ENCODE measurements at places on chromosomes 12 and 14.
A peak's percentile ranks its signal among the peaks of the same experiment; 100 is the strongest.

GRCh38 chr14:88256997-88257950 lies 65.8 kb downstream of the KCNK10 start:
- DNase-seq: no peak

- peak; percentile 27 for DNase-seq
Measured at GRCh38 chr12:8687846-8688601, 9.8 kb upstream of the RIMKLB start.

- no peak for DNase-seq
Measured at GRCh38 chr12:26212988-26213387, 17.6 kb downstream of the SSPN start.

GRCh38 chr12:47778881-47779280 lies 5.8 kb downstream of the SLC48A1 start:
- no peak for DNase-seq

DNA sequence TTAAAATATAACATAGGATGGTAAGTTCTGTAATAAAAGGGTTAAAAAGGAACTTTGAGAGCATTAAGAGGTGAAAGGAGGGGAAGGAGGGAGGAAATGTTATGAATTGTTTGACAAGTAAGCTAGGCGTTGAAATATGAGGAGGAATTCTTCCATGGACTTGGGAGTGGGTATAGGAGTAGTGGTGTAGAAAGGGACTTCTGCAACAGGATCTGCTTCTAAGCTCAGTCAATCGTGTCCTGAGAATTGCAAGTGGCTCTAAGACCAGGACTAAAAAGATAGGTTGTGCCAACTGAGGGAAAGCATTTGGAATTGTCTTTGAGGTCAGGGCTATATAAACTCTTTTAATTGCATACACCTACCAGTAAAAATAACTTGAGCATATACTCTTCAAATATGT lies 74.1 kb upstream of the SLC38A2 start:
- DNase-seq: no peak

DNA sequence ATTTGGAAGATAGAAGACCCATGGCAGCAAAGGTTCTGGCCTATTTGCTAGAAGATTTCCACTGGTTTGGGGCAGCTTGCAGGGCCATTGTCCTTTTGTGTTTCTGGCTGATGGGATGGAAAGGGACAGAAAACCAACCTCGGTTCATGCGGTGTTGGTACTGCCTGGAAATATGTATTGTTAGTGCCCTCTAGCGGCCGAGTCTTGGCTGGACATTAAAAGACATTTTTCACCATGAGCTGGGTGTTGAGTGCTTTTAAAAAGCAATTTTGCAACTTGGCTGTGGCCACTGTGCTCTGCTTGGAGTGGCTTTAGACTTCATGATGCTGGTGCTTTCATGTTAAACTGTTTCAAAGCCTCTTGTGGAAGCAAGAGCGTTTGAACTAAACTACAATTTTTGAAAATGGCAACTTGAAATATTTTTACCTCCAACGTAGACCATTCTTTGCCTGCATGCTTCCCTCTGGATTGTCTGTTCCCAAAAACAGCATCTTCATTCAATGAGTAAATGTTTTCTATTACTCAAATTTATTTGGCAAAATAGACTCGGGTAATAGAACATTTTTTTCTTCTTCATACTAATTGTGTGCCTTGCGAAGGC lies 102.7 kb upstream of the TBX5 start:
- DNase-seq: no peak

GRCh38 chr12:122665349-122665748 lies 37.8 kb downstream of the HCAR2 start:
- DNase-seq: no peak

- DNase-seq: no peak
Measured at GRCh38 chr14:34502545-34503225, 36.8 kb downstream of the EAPP start.

DNA sequence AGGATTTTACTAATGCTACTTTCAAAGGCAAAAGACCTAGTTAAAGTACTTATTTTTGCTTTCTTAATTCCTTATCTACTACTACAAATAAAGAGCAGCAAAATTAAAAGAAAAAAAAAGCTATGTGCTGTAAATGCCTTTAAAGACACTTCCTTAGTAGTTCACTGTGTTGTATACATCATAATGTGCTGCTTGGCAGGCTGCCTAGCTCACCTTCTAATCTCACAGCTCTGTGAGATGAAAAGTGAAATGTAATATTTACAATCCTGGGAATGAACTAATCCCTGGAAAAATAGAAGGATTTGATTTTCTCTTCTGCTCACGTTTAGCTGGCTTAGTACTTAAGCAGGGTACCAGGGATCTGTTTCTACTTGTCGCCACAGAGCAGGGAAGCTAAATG lies 184.4 kb upstream of the ALG10B start:
- DNase-seq: no peak

- DNase-seq: no peak
Measured at GRCh38 chr12:98807187-98807586, 162.1 kb downstream of the APAF1 start.

GRCh38 chr12:38124247-38125012 lies 192.1 kb upstream of the ALG10B start:
- no peak for DNase-seq

DNA sequence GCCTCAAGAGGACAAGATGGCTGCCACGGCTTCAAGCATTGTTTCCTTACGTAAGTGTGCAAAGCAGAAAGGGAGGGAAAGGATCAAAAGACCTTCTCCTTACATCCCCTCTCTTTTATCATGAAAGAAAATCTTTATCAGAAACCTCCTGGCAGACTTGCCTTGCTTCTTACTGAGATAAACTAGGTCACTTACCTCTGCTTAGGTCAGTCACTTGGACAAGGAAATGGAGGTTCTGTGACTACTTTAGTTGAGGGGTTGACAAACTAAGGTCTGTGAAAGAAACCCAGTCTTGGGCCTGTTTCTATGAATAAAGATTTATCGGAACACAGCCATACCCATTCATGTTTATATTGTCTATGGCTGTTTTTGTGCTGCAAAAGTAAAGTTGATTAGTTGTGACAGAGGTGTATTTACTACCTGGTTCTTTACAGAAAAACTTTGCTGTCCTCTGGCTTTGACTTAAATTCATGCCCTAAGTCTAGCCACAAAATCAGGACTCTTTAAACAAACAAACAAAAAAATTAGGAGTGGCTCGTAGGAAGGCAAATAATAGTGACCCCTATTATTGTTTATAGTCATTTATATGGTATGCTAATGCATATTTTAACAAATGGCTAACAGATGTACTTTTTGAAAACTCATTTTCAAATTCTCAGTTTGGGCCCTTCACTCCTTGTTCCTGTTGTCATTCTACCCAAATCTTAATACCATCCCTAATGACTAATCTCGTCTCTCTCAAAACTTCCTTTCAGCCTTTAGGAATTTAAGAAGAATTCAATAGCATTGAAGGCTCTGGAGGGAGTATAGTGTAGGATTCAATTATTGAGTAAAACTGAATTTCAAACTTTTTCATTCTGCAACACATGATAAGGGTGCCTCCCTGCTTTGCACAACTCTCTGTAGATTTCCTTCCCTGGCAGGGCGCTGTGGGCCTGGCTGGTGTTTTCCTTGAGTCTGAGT lies 42.0 kb upstream of the ATP2B1 start:
- DNase-seq: no peak

- no peak for DNase-seq
Measured at GRCh38 chr12:11209113-11209512, 22.4 kb upstream of the TAS2R42 start.

GRCh38 chr12:46749322-46749721 lies 76.5 kb downstream of the SLC38A4 start:
- no peak for DNase-seq

DNA sequence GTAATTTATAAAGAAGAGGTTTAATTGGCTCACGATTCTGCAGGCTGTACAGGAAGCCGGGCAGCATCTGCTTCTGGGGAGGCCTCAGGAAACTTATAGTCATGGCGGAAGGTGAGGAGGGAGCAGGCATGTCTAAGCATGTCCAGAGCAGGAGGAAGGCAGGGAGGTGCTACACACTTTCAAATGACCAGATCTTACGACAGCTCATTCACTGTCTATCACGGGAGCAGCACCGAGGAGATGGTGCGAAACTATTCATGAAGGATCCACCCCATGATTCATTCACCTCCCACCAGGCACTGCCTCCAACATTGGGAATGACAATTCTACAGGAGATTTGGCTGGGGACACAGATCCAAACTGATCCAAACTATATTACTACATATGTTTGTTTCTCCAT lies 10.0 kb downstream of the SFSWAP start:
- no peak for DNase-seq

DNA sequence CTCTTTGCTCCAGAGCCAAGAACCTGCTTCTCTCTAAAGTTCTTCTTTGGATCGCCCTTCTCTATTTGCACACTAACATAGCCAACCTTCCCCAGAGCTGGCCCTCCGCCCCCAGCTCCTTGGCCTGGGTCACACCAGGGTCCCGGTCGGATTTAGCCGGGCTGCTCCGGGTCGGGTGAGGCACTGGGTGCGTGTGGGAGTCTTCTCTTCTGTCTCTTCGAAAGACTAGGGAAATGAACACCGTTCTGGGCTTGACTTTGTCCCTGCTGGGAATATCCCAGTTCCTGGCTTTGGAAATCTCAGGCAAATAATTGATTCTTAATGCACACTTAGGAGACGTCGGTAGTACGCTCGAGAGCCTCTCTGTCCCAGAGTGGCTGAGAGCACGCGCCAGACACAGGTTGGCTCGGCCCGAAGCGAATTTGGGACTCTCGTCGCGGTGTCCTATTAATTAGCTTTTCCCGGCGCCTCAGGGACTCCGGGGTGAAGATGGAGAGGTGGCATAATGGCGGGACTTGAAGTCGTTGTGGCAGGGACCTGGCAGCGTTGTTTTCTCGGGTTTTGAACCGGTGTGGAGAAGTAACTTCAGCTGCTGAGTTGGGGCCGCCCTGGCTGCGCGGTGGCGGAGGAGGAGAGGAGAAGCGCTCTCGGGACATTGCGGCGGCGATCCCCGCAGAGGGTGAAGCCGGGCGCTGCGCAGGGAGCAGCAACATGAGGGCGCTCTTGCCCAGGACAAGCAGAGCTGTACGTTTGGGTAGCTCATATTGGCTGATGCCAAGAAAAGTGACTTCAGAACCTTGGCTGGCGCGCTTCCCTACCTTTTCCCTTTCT lies 7.5 kb downstream of the FOXG1 start:
- DNase-seq: peak; percentile 51

DNA sequence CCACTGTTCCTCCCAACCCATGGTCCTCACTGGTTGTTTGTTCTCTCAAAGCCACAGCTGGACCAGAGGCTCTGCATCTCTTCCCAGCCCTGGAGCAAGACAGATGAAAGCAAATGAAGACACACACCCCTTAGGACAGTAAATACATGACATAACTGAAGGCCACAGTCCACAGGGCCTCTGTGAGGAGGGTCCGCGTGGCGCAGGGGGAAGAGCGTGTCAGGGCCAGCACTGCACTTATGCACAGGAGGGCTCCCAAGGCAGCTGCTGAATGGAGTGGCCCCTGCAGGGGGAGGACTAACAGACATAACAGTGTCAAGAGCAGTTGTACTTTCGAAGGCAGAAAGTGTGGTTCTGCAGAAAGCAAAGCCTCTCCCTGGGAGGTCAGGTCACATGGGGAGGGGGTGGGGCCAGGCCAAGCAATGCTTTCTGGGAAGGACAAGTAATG lies 79.9 kb downstream of the CHGA start:
- no peak for DNase-seq

GRCh38 chr14:46464341-46464740 lies 187.2 kb downstream of the RPL10L start:
- DNase-seq: no peak

GRCh38 chr12:110203546-110203945 lies 77.5 kb upstream of the ATP2A2 start:
- no peak for DNase-seq

DNA sequence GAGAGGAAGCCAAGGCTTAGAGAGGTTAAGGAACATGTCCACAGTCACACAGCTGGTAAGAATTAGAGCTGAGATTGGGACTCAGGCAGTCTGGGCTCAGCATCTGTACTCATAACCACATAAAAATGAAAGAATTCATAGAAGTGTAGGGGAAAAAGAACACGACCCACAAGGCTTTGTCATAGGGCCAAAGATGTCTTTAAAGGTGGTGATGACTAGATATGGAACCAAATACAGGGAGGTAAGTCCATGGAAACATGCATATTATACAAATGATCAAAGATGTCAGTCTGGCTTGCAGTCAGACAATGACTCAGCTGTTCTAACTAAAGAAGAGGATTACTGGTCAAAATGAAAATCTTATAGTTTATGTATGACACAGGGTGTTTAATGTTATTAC lies 7.2 kb upstream of the SSPN start:
- no peak for DNase-seq
